ENCODE measurements at places on chromosomes 1 and 21.
A peak's percentile ranks its signal among the peaks of the same experiment; 100 is the strongest.

DNA sequence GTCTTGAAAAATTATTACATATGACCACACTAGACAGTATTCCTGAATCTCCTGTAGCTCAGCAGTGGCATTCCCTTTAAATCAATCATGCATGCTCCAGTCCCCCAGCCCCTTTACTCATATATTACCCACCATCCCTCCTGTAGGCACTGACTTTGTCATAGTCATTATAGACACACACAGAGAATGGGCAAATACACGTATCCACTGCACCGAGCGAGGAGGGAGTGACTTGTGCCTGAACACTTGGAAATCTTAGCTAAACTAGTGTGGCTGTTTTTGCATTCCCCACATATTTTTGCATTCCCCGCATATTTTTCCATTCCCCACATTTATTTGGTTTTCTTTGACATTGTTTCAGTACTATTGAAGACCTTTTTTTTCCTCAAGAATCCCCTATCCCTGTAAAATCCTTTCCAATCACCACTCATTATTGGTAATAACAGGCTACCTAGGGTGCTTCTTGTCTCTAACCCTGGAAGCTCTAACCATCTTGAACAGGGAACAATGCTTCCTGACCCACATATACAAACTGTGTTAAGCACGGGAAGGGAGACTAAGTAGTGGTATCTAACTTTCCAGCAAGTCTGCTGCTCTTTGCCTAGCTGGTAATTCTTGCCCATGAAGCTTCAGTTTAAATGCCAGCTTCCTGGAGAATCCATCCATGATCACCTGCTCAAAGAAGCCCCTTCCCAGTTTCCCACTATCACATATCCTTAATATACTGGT, 534.4 kb upstream of the CAMK1G start:
- peak; percentile 24 for DNase-seq

DNA sequence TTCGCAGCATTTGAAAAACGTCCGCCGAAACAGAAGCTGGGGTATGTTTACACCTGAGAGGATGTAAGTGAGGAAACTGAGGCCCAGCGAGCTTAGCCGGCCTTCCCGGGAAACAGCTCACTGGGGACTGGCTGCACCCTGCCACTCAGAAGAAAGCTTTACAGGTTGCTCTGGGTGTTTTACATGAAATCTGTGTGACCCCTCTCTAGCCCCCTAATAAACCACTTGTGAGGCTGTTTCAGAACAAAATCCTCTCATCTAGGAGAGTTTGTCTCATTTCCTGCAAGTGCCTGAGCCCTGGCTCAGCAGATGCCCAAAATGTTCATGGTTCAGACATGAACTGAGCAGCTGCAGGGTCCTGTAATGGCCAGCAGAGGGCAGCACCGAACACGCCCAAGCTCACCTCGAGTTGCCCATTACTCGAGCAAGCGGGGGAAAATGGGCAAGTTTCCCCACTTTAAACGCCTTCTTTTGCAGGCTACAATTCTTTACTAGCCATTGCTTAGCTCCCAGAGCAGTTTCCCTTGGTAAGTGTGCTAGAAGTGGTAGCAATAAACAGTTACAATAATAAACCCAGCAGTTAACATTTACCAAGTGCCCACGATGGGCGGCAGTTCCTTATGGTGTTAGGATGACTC, 76.4 kb downstream of the FHAD1 start:
- DNase-seq, result peak; percentile 30

GRCh38 chr1:38012363-38013226, at the start of gene UTP11:
Gene UTP11 (plus strand): TSS chr1:38012734. CDS start chr1:38012803, 69 bp downstream.
- DNase-seq, result peak; percentile 81

DNA sequence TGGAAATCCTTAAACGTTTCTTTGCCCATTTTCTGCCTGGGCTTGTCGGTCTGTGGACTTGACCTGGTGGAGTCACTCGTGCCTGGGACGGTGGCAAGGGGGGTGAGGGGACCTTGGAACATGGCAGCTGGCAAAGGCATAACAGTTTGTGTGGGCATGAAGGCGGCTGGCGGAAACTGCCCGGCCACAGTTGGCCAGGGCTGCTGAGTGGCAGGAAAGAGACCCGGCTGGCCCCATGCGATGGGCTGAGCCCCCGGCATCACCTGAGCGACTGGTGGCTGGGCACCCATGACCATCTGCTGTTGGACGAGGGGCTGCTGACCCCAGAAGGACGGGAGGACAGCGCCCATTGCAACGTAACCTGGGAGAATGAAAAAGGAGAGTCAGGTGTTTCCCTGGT, 49.3 kb upstream of the C8B start:
- DNase-seq, result no peak

DNA sequence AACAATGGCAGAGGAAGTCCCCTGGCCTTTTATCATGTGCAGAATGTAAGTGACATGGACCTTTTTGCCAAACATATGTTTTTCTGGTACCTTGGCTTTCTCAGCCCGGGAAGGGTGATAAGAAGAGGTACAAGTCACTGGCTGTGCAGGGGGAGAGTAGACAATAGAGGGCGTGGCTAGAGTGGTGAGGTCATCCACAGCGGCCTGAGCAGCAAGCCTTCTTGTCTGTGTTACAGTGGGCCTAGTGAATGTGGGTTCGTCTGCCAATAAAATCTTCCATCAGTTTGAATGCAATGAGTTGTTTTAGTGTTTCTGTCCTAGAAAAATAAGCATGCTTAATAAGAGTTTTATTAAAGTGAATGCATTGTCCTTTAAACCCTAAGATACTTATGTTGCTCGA, 59.0 kb upstream of the PGD start:
- DNase-seq, result peak; percentile 39
